ENCODE measurements at places on chromosomes 6 and 20.

DNA sequence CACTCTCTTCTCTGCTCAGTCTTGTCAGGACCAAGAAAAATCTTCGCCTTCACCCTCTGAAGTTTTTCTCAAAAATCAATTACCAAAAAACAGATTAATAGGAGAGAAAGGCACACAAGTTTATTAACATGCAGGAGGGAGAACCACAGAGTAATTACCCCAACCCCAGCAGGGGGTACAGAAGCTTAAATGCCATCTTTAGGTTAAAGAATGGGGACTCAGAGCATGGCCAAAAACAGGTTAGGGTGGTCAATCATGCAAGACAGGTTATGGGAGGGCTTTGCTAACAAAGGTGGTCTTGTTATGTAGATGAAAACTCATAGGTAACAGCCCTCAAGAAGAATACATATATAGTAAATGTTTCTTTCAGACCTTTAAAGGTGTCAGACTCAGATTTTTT lies 100.5 kb upstream of the BTN3A2 start:
- no peak for DNase-seq

DNA sequence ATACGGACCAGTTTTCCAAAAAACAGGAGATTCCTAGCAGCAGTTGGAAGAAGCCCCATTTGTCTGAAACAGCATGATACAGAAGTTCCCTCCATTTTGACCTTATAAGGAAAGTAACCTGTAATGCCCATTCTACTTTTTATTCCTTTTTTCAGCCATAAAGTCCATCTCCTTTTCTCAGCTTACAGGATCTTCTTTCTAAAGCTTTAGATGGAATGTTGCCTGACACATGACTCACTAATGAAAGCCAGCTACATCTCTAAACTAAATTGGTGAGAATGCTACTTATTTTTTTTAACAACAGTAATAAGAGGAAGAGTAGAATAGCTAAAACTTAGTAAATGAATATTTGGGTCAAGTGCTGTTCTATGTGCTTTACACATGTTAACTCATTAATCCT lies 234.1 kb downstream of the CDH26 start:
- DNase-seq: no peak

- DNase-seq: no peak
These were observed 6.4 kb upstream of the MPC1 start for GRCh38 chr6:166389119-166389518.

- DNase-seq: no peak
These were observed 88.2 kb downstream of the PREX1 start for GRCh38 chr20:48739395-48740291.

GRCh38 chr6:34714663-34715062 lies 18.1 kb upstream of the ILRUN start:
- no peak for DNase-seq

GRCh38 chr6:148746363-148747144 lies at the start of gene UST:
Gene UST, plus strand, starts transcription at chr6:148747030. Its CDS starts 401 bp downstream, at chr6:148747431.
- DNase-seq: peak; percentile 23

GRCh38 chr6:101226677-101227135 lies 166.8 kb upstream of the GRIK2 start:
- DNase-seq: no peak

DNA sequence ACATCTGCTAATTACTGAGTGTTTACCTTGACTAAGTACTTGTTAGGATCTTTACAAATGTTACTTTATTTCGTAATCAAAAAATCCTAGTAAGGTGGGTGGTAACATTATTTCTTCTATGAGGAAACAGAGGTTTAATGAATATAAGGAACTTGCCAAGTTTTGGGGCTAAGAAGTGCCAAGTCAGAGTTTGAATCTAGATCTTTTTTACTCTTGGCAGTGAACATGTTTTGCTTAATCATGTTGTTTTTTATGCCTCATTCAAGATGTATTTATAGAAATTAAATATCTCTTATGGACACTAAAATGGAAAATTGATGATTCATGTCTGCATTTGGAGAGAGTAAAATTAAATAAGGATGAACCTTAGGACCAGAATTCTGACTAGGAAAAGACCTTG lies 393.7 kb downstream of the UTRN start:
- DNase-seq: peak; percentile 12

GRCh38 chr6:6926856-6927255 lies 180.9 kb upstream of the RREB1 start:
- no peak for DNase-seq

DNA sequence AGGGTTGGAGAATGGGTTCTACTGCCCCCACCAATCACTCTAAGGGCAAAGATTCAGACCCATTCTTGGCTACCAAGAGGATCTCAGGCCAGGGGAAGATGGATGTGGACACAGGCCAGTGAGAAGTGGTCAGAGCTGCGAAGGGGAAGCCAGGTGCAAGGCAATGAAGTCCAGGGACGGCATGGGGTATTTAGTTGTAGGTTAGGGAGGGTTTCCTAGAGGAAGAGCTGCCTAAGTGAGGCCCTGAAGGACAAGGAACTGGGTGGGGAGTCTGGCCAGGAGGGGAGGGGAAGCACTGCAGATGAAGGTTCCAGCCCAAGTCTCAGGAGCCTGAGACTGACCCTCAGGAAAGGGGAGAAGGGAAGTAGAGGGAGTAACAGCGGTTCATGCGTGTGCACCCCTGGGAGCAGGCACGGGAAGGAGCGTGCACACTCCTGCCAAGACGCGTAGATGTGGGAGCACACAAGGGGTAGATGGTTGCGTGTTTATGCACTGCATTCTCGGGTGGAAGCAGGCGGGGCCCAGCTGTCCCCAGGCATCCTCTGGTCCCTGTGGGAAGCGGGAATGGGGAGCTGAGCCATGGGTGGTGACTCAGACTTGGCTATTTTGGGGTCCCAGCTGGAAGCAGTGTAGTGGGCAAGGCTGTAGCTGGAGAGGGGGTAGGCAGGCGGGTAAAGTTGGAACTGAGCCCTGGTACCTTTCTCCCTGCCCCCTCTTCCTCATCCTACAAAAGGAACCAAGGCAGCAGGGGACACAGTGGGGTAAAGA lies 3.3 kb downstream of the ACTL10 start:
- no peak for DNase-seq

GRCh38 chr6:3633711-3634110 lies 117.8 kb downstream of the PXDC1 start:
- DNase-seq: no peak

GRCh38 chr6:113763311-113763766 lies 93.8 kb upstream of the MARCKS start:
- no peak for DNase-seq

- no peak for DNase-seq
These were observed 62.2 kb downstream of the ARFGEF2 start for GRCh38 chr20:48983423-48984400.

DNA sequence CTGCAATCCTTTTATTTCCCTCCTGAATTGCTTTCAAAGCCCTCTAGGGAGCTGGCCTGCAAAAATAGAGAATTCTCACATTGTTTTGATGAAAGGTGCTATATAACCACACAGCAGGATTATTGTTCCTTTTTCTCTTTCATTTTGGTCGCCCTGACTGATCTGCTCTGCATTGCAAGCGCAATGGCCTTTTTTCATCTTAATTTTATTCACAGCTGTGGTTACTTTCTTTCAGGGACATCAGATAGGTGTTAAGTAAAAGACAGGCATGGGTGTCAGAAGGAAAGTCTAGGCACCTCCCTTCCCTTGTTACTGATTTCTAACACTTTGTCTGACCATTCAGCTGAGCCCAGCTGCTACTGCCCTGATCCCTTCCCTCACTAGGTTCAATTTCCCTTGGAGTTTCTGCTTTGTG lies 850.5 kb upstream of the MAP3K7 start:
- DNase-seq: no peak

DNA sequence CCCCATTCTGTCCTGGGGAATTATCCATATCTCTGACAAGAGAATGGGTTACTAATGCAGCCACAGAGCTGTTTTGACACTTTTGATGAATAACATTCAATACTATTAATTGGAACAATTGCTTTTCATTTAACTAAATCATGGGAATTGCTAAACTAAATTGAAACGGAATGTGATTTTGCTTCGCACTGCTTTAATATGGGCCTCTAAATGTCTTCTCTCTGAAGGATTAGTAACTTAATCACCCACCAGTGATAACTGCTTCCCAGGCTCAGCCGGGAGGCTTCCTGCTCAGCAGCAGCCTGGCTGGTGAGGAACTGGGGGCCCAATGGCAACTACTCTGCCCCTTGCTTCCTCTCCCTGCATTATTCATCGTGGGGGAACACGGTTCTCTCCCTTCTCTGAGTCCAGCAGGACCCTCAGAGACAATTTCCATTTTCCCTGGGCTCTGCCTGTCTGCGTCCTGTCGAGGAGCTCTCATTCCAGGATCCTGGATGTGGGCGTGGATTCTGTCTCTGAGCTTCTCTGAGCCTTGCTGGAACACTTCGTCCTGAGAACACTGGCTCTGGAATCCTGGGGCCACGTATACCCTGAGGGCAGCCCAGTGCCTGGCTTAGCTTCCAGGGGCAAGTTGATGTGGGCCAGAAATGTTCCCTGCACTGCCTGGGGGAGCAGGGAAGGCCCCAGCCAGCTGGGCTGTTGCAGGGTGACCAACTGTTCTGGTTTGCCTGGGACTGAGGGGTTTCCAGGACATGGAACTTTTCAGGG lies 308.9 kb downstream of the DHX35 start:
- DNase-seq: no peak

DNA sequence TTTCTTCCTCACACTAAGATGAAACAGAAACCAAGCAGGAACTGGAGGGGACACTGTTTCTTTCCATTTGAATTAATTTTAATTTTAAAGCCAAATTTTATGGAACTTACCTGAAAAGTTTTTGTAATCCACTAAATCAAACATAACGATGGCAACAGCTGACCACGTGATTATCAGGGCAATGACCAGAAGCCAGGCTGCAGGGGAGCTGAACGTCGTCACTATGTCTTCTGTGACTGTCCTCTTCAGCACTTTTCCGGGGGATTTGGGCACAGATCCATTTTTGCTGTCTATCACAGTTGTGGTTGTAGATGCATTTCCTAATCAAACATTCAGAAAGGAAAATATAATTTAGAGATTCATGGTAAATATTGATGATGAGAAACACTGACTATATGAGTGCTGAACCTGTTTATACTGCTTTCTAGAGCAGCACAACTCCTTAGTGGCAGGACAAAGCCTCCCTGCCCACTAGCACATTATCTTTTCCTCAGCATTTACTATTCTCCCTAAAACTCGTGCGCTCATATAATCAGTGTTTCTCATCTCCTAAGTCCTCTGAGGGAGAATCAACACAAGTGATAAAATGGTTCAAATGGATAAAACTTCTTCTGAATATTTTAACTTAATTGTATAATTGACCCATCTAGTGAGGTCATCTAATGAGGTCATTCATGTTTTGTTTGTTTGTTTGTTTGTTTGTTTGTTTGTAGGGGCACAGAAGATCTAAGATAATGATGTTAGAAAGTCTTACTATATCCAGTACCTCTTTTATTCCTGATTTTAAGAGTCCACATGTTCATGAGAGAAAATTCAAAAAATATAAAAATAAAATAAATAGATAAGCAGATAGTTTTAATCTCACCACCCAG lies 65.7 kb downstream of the TRDN start:
- DNase-seq: no peak

DNA sequence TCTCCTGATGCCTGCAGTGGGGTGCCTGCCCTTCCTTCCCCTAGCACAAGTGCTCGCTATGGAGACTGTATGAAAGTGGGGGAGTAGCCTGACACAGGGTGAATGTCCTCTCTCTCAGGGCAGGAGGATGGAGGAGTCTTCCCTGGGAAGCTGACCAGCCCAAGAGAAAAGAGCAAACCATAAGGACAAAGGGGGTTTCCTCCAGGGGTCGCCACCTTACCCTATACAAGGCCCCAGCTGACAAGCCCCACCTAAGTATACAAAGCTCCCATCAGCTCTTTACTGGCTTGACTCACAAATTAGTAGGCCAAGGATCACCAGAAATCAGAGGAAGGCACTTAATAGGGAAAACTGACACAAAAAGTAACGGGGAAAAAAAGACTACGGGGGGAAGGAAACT lies 54.1 kb downstream of the PLAGL1 start:
- DNase-seq: peak; percentile 3

GRCh38 chr6:111780393-111780792 lies 92.9 kb downstream of the FYN start:
- DNase-seq: no peak

DNA sequence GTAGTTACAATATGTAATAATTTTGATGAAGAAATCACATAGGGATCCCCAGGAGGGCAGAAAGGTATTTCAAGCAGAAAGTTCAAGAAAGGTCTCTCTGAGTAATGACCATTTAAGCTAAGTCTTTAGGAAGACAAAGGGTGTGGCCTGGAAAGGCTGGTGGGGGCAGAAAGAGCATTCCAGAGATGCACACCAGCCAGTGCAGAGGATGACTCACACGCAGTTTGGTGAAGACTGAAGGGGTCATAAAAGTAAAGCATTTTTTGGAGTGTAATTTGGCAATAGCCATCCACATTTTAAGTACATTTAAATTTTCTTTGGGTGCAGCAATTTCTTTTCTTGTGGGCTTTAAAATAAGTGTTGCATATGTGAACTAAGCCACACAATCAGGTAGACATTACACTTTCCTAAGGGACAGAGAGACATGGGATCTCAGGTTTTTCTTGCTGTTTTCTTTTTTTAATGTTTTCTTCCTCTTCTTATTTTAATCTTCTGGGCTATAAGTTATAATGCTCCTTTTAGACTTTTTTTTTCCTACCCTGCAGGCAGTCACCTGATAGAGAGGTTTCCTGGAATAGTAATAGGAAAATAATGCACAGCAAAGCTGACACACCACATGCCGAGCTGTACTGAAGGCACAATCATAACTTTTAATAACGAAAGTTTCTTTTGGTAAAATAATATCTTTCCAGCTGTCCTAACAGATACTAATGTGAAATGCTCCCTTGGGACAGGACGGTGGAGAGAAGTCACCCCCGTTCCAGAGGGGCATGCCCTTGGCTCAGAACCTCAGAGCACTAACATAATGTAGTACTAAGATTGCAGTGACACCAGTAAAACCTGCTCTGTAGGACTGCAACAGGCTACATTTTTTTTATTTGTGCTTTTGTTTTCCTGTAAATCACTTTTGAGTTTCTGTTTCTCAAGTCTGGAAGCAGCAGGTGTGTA lies 49.6 kb upstream of the PTPRK start:
- no peak for DNase-seq

DNA sequence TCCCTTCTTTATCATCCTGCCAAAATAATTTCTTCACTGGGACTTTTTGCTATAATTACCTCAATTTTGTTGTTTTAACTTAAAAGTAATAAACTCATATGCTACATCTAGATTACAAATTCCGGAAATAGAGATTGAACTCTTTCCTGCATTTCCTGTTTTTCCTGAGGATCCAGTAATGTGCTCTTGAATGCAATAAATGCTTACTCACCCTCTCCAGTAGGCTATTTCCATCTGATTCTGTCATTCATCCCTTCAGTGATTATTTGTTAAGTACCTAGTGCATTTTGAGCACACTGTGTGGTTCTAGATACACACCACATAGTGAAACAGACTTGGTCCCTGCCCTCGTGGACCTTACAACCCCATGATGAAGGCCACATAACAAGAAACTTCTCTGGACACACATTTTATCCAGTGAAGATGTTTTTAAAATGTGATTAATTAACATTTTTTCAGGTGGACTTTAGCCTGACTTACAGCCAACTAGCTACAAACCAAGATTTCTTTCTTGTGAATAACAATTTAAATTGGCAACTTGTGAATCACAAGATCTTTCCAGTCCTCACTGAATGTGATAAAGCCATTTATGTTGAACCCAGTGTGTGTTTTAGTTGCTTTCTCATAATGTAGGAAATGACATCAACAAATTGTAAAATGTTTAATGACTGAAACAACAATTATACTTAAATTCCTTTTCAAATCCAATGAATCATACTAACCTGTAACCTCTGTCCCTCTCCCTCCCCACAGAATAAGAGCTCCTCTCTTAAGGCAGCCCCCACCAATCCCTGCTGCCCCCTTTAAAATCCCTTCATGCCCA lies 272.3 kb downstream of the KHDC1L start:
- DNase-seq: no peak

GRCh38 chr20:6121504-6121903 lies 1.3 kb downstream of the FERMT1 start:
- DNase-seq: no peak
